NCI-H1417 treated with DMSO at 0.1 percent for 48 hours (cell line): ENCODE measurements at places on chromosomes 7 and 10.

- DNase-seq, result no peak
Observed at GRCh38 chr7:151308256-151308655, 33.4 kb upstream of the NUB1 start.

GRCh38 chr7:141433698-141434097, 117.5 kb upstream of the AGK start:
- DNase-seq, result no peak

GRCh38 chr7:16171928-16172327, 249.4 kb downstream of the CRPPA start:
- DNase-seq, result no peak

DNA sequence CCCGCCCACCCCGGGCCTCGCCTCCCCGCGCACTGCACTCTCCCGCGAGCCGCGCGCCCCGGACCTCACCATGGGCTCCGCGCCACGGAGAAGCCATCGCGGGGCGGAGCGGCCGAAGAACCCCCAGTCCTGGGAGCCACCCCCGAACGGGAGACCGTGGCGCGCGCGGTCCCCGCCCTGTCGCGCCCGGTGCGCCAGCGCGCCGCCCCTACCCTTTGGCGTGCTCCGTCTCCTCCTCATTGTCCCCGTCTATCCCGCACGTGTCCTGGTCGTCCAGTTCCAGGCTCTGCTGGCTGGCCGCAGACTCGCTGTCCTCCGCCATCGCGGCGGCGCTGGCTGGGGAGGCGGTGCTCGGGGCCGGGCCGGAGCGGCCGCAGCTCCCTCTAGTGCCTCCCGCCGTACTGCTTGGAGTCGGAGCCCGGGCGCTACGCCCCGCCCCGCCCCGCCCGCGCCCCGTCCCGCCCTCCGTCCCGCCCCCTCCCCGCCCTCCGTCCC, at the start of gene NMT2:
TSS of gene NMT2 (minus strand) at position 403 of the 495 bp plus-strand sequence. CDS start at position 322, 81 bp downstream.
- peak; percentile 21 for DNase-seq
